Psoas muscle (tissue), 8 donors: ENCODE measurements at places on chromosomes 11 and 22. TPM values are rescaled to one million over a fixed set of nuclear protein-coding genes. Genes with fewer than 3 reads are reported as not detected.
A peak's percentile ranks its signal among the peaks of the same experiment; 100 is the strongest.

SLN gene
- 1,477 TPM for total RNA-seq

GRIK4 gene
- total RNA-seq: not detected

SLC22A9 gene
- not detected for total RNA-seq

PGA5 gene
- not detected for total RNA-seq

CNGA4 gene
- not detected for total RNA-seq

NECTIN1 gene
- total RNA-seq: 1.7 TPM

TUBA8 gene
- total RNA-seq: 80.2 TPM

EIF3D gene
- 111 TPM for total RNA-seq

PANX3 gene
- total RNA-seq: not detected

FAM111B gene
- not detected for total RNA-seq

- no peak for DNase-seq
Measured at GRCh38 chr11:36684840-36685801, 87.1 kb upstream of the RAG2 start.

- DNase-seq: no peak
Measured at GRCh38 chr11:65131417-65131776, 2.9 kb downstream of the SYVN1 start.

GRCh38 chr22:22848364-22848866, 39.2 kb upstream of the IGLL5 start:
- peak; percentile 62 for DNase-seq

GRCh38 chr11:44877571-44878497, 72.8 kb downstream of the TP53I11 start:
- DNase-seq: no peak

GRCh38 chr11:92362989-92363388, 138.4 kb downstream of the FAT3 start:
- DNase-seq: no peak

- peak; percentile 74 for DNase-seq
Measured at GRCh38 chr11:67614730-67615714, 8.3 kb downstream of the NDUFV1 start.

GRCh38 chr11:94330789-94331188, 26.4 kb downstream of the IZUMO1R start:
- DNase-seq: no peak

GRCh38 chr11:103936059-103936458, 100.4 kb upstream of the DDI1 start:
- DNase-seq: no peak

GRCh38 chr11:66363805-66364535, 7.6 kb downstream of the SLC29A2 start:
- DNase-seq: peak; percentile 87

DNA sequence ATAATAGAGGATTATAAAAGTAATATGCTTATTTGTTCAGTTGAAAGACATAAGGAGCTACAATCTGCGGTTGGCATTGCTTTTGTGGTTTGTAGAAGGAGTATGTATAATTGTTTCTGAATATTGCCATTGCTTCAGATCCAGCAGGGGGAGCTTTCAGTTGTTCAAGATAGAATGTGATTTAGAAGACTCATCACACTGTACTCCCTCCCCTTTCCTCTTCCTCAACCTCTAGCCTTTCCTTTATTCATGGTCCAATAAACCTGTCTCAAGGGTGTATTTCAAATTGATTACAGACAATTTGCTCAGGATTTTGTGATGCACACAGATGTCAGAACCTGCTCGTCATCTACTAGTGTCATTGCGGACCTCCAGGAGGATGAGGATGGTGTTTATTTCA, 9.8 kb downstream of the PRMT3 start:
- DNase-seq: no peak

DNA sequence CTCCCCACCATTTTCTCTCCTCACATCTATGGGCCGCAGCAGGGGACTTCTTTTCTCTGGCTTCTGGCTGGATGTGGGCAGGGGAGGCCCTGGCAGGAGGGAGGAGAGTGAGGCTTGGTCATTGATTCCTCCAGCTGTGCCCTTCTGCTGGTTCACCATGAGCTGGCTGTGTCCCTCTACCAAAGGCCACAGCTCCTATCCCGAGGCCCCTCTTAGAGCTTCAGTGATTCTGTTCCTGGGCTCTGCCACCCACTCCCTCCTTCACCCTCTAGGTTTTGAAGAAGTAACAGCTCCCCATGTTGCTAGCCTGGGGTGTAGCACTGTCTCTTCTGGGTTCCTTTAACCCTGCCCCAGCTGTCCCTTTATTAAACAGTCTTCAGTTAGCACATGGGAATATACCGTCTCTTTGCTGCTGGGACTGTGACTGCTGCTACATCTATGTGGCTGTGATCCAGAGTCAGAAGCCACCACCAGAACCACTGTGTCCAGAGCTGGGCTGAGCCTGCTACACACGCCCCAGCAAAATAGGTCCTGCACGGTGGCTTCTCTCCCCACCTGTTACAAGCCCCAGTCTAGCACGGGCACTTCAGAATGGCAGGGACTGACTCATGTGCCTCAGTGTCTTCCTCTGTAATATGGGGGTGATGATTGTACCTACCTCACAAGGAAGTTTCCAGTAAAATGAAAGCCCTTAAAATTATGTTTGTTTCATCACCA, 578 bp upstream of the PARVG start:
- peak; percentile 43 for DNase-seq

DNA sequence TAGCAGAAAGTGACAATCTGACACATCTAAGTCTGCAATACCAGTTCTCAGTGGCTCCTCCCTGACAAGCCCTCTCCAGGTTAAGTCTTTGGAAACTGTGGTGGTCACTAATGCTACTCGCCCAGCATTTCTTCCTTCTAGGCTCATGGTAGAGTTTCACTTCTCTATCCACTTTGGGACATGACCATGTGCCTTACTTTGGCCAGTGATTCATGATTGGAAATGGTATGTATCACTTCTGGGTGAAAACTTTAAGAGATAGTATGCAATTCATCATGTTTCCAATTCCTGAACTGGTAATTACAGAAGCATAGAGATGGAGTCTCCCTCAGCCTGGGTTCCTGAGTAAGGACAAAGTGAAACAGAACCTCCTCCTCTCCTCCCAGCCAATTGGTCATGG, 151.5 kb upstream of the LMO1 start:
- DNase-seq: no peak

DNA sequence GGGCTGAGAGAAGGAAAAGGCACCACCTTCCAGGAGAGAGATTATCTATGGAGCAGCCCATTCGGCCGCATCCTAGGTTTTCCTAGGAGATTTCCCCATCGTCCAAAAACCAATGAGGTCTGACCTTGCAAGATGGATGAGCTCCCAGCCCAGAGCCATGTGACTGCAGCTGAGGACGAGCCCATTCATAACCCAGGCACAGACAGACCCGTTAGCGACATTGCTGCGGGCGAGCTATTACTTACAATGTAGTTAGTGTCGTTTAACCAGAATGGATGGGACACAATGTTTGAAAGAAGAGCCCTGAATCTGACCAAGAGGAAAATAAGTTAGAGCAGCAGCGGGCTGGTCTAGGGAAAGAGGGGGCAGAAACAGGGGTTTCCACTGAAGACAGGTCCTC, 395.9 kb upstream of the CADM1 start:
- no peak for DNase-seq

DNA sequence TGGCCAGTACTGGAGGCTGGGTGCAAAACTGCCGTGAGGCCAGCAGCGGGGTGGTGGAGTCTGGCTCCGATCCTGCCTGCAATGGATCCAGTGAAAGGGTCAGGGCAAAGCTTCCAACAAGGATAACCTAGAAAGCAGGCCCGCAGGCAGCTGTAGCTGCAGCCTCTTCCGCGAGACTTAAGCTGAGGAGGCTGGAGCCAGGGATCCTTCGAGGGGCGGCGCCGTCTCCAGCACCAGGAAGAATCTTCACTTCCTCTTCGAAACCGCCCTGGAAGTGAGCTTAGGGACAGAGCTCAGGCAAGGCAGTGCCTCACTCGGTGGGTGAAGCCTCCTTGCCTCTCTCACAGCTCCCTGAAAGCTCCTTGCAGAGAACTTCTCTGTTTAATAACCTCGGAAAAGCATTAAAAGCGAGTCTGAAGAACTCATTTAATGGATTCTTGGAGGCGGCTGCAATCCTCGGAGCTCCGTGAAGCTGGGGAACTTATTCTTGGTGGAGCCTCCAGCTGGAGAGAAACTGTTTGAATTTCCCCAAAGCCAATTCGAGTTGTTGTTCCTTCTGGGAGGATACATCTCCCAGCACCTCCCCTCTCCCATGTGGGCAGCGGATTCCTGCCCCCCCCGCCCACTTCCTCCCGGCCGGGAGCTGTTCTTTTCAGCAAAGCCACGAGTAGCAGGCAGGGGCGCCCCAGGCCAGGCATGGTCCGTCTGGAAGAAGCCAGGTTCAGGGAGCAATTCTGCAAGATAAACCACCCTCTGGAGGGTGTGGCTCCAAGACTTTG, 169.9 kb downstream of the CTTN start:
- peak; percentile 68 for DNase-seq

DNA sequence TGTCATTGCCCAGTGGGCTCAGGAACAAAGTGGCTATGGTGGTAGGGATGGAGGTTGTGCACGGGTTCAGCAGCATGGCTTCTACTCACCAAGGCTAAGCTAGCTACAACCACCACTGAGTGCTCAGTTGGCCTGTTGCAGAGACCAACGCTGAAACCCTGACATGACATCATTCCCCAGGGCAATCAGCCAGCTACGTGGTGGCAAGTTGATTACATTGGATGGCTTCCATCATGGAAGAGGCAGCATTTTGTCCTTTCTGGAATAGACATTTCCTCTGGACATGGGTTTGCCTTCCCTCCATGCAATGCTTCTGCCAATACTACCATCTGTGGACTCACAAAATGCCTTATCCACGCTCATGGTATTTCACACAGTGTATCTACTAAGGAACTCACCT, 634.3 kb downstream of the OPCML start:
- no peak for DNase-seq

GRCh38 chr11:106092446-106092845, 15.0 kb downstream of the AASDHPPT start:
- DNase-seq: no peak

GRCh38 chr11:69039501-69039900, 9.2 kb upstream of the TPCN2 start:
- no peak for DNase-seq

GRCh38 chr11:121067453-121067852, 33.6 kb upstream of the TECTA start:
- DNase-seq: no peak

DNA sequence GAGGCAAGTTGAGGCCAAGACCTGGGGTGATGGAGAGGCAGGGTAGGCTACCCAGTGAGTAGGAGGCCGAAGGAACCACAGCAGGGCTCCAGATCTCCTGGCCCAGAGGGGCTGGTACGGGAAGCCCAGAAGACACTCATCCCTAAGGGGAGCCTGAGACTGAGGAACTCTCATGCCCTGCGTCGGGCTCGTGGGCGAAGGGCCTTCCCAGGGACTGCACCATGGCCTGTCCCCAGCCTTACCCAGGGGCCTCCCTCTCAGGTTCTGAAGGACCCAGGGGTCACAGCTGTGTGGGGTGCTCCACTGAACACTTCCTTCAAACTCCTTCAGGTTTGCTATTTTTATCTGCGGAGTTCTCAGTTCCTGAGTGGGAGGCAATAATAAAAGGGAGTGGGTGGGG, 15.8 kb upstream of the SYT12 start:
- DNase-seq: no peak

DNA sequence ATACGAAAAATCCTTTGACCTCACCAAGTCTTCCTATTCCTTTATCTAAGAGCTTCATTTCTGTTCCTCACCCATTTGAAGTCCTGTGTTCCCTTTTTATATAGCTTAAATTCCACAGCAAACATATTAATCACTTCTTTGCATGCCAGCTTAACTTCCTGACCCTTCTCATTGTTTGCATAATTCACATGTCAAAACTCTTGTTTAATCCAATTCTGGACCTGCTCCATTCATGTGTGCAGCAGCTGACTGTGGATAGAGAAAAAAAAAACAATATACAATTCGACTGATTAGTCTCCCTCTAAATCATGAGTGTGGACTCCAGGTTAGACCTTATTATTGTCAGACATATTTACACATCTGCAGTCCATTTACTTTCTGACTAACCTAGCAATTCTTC, 991.2 kb upstream of the TENM4 start:
- no peak for DNase-seq

DNA sequence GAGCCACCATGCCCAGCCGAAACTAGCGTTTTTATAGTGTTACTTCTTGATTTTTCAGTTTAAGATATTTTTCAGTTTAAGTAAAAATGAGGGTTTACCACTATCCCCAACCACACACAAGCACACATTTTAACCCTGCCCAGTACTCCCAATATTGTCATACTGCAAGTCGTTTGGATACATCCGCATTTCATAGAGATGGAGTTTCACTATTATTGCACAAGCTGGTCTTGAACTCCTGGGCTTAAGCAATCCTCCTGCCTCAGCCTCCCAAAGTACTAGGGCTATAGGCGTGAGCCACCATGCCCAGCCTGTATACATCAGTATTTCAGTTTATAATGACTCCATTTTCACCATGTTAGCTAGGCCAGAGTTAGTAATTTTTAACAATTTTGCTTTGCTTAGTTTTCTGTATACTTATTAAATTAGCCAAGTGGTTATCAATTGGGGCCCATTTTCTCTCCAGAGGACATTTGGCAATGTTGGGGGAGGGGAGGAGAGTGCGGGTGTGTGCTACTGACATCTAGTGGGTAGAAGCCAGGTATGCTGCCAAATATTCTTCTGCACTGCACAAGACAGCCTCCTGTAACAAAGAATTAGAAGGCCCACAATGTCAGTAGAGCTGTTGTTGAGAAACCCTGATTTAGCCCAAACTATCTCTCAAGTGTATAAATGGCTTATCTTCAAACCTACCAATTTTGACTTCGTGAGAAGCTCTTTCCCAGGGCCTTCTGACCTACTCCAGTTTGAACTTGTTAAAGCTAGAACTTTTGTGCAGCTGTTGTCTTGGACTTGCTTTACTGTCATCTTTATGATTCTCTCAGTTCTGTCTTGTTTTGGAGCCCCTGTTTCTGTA, 7.3 kb downstream of the USP47 start:
- peak; percentile 22 for DNase-seq

- no peak for DNase-seq
Measured at GRCh38 chr11:116980136-116980793, 118.0 kb downstream of the SIK3 start.

- DNase-seq: no peak
Measured at GRCh38 chr11:130571519-130571918, 123.1 kb downstream of the ADAMTS15 start.

DNA sequence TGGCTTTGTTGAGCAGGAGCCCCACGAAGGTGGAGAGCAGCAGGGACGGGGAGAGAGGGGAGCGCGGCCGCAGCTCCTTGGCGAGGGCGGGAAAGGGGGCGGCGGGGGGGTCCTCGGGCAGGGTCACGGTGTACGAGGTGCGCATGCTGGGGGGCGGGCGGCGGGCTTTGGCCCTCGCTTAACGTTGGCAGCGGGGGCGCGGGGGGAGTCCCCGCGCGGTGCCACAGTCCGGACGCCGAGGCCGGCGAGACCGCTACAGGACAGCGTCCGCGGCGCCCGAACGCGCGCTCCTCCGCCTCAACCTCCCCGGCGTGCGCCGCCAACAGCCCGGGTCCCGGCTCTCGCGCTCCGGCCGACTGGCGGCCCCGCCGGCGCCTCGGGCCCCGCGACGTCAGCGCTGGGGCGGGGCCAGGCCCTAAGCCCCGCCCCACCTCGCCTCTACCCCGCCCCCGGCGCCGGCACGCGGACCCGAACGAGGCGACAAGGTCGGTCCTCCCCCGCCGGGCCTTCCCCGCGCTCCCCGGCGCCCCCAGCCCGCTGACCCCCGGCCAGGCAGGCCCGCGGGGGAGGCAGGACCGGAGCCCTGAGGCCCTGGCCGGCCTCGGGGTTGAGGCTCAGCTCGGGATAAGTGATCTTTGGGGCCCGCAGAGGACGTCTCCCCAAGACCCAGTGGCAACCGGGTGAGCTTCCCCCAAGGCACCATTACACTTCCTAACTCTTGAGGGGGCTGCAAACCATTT, 17.5 kb downstream of the USP2 start:
- peak; percentile 83 for DNase-seq
